Skeletal muscle tissue (tissue), 5 donors: ENCODE measurements at places on chromosomes 3 and 15. TPM values are rescaled to one million over a fixed set of nuclear protein-coding genes. Genes with fewer than 3 reads are reported as not detected.

The IMPG2 gene
- 2.6 TPM for total RNA-seq

The NEO1 gene
- total RNA-seq, result 31.3 TPM

The BBS4 gene
- 26.6 TPM for total RNA-seq

The CHRNA7 gene
- 0.52 TPM for total RNA-seq

The TRA2B gene
- 136 TPM for total RNA-seq
